ENCODE measurements at places on chromosomes 7 and 10. TPM values are rescaled to one million over a fixed set of nuclear protein-coding genes. Genes with fewer than 3 reads are reported as not detected.

DNA sequence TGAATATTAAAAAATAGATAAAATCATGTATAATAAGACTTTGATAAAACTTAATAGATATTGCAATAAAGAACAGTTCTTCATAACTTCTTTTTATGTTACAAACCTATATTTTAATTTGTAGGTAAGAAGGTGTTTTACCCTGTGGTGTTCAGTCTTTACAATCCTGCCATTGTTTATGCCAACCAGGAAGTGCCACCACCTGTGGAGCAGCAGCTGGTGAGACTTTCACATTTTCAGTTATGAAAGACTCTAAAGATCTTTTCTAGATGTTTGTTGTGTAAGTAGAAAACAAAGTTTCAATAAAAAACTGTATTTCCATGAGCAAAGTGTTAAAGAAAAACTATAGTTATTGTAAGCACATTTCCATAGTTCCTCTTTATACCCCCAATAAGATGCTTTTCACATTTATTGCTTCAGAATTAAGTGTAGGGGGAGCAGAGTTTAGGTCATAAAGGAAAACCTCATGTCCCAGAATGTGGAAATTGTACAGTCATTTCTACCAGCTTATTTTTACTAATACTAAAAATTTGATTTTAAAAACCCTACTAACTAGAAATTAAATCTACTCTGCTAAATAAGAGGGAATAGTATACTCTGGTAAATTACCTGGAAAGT lies 28.7 kb downstream of the CSGALNACT2 start:
- peaks cover 36% of the 10 kb centered on the region for H3K36me3 ChIP-seq
- DNase-seq = no peak
- H3K27me3 ChIP-seq = no peaks in the 10 kb centered on the region
- H3K27ac ChIP-seq = no peak overlapping the region
- peaks cover 16% of the 10 kb centered on the region for H3K4me1 ChIP-seq

GRCh38 chr7:42244828-42245227 lies 7.8 kb upstream of the GLI3 start:
- H3K4me3 ChIP-seq = no peak overlapping the region
- no peaks in the 10 kb centered on the region for H3K4me1 ChIP-seq
- H3K36me3 ChIP-seq = no peaks in the 10 kb centered on the region
- H3K27me3 ChIP-seq = peaks cover 23% of the 10 kb centered on the region

DNA sequence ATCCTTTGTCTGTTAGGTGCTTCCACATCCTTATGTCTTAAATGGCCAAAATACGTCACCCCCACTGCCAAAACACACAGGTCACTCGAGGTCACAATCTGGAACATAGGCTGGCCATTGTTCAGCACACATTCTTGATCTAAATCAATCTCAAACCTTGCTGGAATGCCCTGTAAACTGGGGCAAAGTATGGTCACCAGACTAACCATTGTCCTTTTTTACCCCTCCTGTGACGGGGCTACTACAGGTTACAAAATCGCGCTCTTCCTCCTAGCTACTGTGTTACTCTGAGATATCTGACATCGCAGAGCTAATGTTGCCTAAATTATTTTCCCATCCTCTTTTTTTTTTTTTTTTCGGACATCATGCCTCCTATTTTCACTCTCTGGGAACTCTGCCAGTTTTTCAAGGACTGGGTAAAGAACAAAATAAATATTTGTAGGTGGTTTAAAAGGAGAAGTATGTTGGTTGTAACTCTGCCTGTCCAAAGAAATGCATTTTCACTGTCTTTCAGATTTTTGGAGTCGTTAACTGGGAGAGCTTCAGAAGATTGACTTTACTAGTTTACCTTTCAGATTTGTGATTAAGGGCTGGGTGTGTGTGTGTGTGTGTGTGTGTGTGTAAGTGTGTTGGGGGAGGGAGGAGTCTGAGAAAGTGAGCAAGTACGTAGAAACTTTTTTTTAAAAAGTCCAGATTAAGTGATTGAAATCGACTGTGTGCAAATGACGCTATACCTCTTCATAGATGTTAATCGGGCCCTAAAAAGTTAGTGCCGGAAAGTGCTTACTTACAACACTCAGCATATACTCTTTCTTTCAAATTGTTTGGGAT lies 942 bp upstream of the KIAA1217 start:
- H3K4me1 ChIP-seq = peaks cover 11% of the 10 kb centered on the region
- no peak overlapping the region for H3K27ac ChIP-seq
- no peak for DNase-seq

- peak overlapping the region; percentile 85 for H3K27ac ChIP-seq
- no peaks in the 10 kb centered on the region for H3K27me3 ChIP-seq
- H3K36me3 ChIP-seq = peaks cover 5% of the 10 kb centered on the region
- H3K4me1 ChIP-seq = peaks cover 22% of the 10 kb centered on the region
- peak overlapping the region; percentile 67 for H3K4me3 ChIP-seq
These were observed 93.3 kb upstream of the GDF10 start for GRCh38 chr10:47206449-47207280.

- DNase-seq = peak; percentile 29
- H3K4me1 ChIP-seq = peaks cover 7% of the 10 kb centered on the region
- peaks cover 1% of the 10 kb centered on the region for H3K36me3 ChIP-seq
These were observed at the start of gene GFRA1 for GRCh38 chr10:116272440-116273283. GFRA1 (minus strand) TSS chr10:116273206; CDS start chr10:116272029, 1,177 bp downstream.

DNA sequence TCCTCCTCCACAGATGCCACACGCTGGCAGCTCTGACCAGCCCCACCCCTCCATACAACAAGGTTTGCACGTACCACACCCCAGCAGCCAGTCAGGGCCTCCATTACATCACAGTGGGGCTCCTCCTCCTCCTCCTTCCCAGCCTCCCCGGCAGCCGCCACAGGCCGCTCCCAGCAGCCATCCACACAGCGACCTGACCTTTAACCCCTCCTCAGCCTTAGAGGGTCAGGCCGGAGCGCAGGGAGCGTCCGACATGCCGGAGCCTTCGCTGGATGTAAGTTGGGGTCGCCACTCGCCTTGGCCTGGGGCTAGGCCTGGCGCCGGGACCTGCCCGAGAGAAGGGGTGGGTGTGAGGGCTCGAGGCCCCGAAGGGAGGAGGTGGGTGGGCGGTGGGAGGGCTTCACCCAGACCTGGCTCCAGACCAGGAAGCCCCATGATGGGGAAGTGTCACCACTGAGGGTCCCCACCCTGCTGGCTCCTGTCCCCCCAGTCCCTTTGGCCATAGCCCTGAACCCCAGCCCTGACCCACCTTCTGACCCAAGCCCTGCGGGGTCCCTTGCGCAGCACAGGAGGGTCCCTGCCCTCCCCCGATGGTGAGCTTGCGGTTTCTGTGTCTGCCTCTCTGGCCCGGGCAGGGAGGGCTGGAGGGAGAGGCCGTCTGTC lies 36.2 kb upstream of the PPIF start:
- no peak overlapping the region for H3K4me3 ChIP-seq
- DNase-seq = no peak
- H3K27ac ChIP-seq = no peak overlapping the region
- H3K36me3 ChIP-seq = peaks cover 12% of the 10 kb centered on the region
- no peaks in the 10 kb centered on the region for H3K27me3 ChIP-seq
- H3K4me1 ChIP-seq = peaks cover 4% of the 10 kb centered on the region

DNA sequence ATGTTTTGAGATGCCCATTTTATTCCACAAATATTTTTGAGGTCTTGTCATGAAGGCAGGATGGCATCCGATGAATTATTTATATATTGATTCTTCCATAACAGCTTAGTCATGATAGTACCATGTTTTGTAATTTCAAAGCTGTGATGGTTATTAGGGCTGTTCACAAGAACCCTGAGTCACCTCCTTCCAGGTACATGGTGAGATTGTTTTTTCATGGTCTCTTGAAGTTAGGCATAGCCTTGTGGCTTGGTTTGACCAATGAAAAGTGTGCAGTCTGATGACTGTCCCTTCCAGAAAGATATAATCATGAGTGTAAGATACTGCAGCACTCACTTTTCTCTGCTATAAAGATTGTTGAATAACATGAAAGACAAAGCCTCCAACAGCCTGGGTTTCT lies 274.8 kb downstream of the FGFR2 start:
- H3K27me3 ChIP-seq = no peaks in the 10 kb centered on the region
- no peaks in the 10 kb centered on the region for H3K36me3 ChIP-seq
- DNase-seq = no peak
- H3K27ac ChIP-seq = no peak overlapping the region
- no peak overlapping the region for H3K4me3 ChIP-seq

DNA sequence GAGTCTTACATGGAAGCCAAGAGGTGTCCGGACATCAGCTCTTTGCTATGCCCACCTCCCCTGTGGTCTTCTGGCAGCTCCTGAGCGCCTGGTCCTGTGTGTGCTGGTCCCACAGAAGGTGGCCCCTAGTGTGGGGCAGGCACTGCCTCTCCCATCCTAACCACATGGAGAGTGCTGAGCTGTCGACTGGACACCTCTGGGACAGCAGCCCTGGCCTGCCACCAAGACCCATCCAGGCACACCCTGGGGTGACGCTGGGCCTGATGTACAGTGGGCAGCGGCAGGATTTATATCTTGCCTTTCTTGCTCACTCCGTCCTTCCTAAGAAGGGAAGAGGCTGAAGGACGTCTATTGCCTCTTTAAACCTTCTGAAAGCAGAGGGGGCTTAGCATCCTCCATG lies 98.7 kb downstream of the EBF3 start:
- no peak overlapping the region for H3K4me3 ChIP-seq
- no peak for DNase-seq
- no peaks in the 10 kb centered on the region for H3K27me3 ChIP-seq
- H3K4me1 ChIP-seq = no peaks in the 10 kb centered on the region
- no peak overlapping the region for H3K27ac ChIP-seq

- H3K27ac ChIP-seq = no peak overlapping the region
- no peaks in the 10 kb centered on the region for H3K27me3 ChIP-seq
- no peaks in the 10 kb centered on the region for H3K4me1 ChIP-seq
- no peaks in the 10 kb centered on the region for H3K36me3 ChIP-seq
- no peak overlapping the region for H3K4me3 ChIP-seq
These were observed 453.8 kb downstream of the TCERG1L start for GRCh38 chr10:130857631-130858295.

DNA sequence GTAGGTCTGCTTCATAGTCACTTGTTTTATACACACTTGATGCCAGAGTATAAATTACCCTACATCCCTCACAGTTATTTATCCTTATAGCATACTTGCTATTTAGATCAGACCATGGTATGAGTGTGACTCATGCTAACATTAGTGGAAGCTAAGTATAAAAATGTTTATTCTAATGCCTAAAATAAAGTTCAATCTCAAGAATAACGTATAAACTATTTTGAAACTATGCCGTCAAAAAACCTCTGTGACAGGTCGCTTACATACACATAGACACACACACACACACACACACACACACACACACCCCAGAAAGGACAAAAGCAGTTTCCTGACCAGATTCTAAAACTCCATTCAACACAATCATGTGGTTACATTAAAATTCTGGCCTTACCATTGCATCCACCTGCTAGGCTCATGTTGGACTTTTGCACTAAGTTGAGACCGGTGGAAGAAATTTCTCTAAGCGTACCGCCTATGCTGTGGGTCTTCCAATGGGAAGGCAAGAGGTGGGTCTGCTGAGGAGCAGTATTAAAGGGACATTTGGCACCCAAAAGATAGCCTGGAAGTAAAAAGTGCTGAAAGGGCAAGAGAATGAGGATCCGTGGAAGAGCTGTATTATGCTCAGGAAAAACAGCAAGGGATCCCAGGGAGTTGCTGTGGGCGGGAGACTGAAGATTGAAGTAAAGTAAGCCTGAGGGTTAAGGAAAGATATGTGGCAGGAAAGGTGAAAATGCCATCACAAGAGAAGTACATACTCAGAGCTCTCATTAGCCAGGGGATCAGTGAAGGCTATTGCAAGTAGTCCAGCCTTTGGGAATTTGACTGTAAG lies 5.0 kb downstream of the FOXP2 start:
- H3K27me3 ChIP-seq = no peaks in the 10 kb centered on the region
- no peak for DNase-seq
- no peak overlapping the region for H3K4me3 ChIP-seq
- no peaks in the 10 kb centered on the region for H3K4me1 ChIP-seq
- no peak overlapping the region for H3K27ac ChIP-seq

- peaks cover 23% of the 10 kb centered on the region for H3K4me1 ChIP-seq
- H3K27ac ChIP-seq = no peak overlapping the region
- H3K4me3 ChIP-seq = no peak overlapping the region
- DNase-seq = no peak
These were observed 5.1 kb upstream of the PIP4K2A start for GRCh38 chr10:22719406-22720042.

- no peak overlapping the region for H3K27ac ChIP-seq
- H3K4me3 ChIP-seq = no peak overlapping the region
- H3K27me3 ChIP-seq = no peaks in the 10 kb centered on the region
- H3K4me1 ChIP-seq = peaks cover 3% of the 10 kb centered on the region
- peaks cover 29% of the 10 kb centered on the region for H3K36me3 ChIP-seq
These were observed 24.1 kb downstream of the GPAM start for GRCh38 chr10:112159469-112159868.

- H3K27me3 ChIP-seq = no peaks in the 10 kb centered on the region
- no peak overlapping the region for H3K27ac ChIP-seq
- H3K4me3 ChIP-seq = no peak overlapping the region
- no peaks in the 10 kb centered on the region for H3K4me1 ChIP-seq
- H3K36me3 ChIP-seq = no peaks in the 10 kb centered on the region
These were observed 114.0 kb upstream of the PLXDC2 start for GRCh38 chr10:19702215-19702614.

DNA sequence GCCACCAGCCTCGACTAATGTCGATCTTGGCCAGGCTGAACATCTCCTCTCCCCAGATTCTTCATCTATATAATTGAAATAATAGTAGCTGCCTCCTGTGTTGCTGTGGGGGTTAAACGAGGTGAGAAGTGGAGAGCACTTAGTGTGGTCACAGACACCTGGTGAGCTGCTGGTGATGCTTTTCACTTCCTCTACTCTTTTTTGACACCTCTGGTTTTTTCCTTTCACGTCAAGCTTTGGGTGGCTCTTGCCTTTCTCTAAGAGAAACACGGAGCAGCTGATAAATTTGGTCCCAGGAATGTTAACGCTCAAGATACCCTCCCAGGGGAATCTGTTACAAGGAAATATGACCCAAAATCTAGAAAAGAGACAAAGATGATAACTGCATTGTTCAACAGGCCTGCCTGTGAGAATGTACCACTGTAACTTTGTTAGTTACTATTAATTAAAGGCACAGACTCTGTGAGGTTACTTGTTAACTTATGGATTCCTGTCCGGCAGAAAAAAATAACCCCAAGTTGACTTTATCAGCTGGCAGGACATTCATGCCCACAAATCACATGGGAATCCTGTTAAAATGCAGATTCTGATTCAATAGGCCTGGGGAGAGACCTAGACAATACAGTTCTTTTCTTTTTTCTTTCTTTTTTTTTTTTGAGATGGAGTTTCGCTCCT lies 9.5 kb upstream of the NPFFR1 start:
- peaks cover 11% of the 10 kb centered on the region for H3K27me3 ChIP-seq
- no peak overlapping the region for H3K4me3 ChIP-seq
- H3K4me1 ChIP-seq = peaks cover 5% of the 10 kb centered on the region

- no peaks in the 10 kb centered on the region for H3K36me3 ChIP-seq
- H3K4me3 ChIP-seq = no peak overlapping the region
- peaks cover 7% of the 10 kb centered on the region for H3K4me1 ChIP-seq
- H3K27ac ChIP-seq = no peak overlapping the region
- no peaks in the 10 kb centered on the region for H3K27me3 ChIP-seq
These were observed 30.6 kb downstream of the POR start for GRCh38 chr7:75945297-75946168.

- no peak for DNase-seq
These were observed 253.7 kb downstream of the SFMBT2 start for GRCh38 chr10:7157091-7157490.

- H3K27me3 ChIP-seq = peaks cover 3% of the 10 kb centered on the region
- H3K4me1 ChIP-seq = no peaks in the 10 kb centered on the region
- no peak for DNase-seq
- no peak overlapping the region for H3K4me3 ChIP-seq
These were observed 43.1 kb upstream of the CASD1 start for GRCh38 chr7:94466516-94466915.

MGMT gene
- total RNA-seq = 24.7 TPM

AKR1D1 gene
- total RNA-seq = not detected

CTAGE4 gene
- 1.0 TPM for total RNA-seq

PIK3CG gene
- total RNA-seq = 54.1 TPM

COL28A1 gene
- total RNA-seq = not detected

FAM25A gene
- not detected for total RNA-seq

Measured in activated naive CD8-positive, alpha-beta T cell treated with anti-CD3 and anti-CD28 coated beads, Interleukin-2, amount 10 ng/mL, durations not matched to agents 7 days and 5 days (primary cell).